ENCODE measurements at places on chromosomes 1 and 21. TPM values are rescaled to one million over a fixed set of nuclear protein-coding genes. Genes with fewer than 3 reads are reported as not detected.

Gene RNU1-2
- total RNA-seq, result 17,380 TPM

DNA sequence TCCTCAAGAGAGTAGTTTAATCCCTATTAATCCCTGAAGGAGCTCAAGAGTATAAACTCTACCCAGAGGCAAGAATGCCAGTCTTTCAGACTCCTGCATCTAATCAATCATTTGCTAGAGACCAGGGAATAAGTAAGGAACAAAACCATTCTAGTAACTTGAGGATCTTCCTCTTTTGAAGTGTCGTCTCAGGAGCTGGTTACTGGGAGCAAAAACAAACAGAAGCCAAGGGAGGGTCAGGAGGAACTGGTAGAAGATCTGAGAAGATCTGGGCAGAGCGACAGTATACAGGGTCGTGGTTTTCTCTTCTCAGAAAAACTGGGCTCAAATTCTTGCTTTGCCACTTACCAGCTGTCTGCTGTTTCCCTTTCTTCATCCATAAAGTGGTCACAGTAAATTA, 69.3 kb downstream of the RPS6KA1 start:
- DNase-seq, result no peak

- no peak for DNase-seq
These were observed 914 bp upstream of the ADGRB2 start for GRCh38 chr1:31765041-31765467.

Gene CD247
- 252 TPM for total RNA-seq

Gene C1orf141
- total RNA-seq, result not detected

Gene PDC
- 0.14 TPM for total RNA-seq

Gene GBP6
- 0.61 TPM for total RNA-seq

- no peak for DNase-seq
These were observed 275.1 kb downstream of the TRABD2B start for GRCh38 chr1:47722101-47722500.

Gene KCNQ4
- 0.47 TPM for total RNA-seq

Gene CASQ2
- 1.0 TPM for total RNA-seq

- no peak for DNase-seq
These were observed 160.9 kb upstream of the UBE2U start for GRCh38 chr1:64042331-64043100.

Gene RASAL2
- total RNA-seq, result 2.6 TPM

GRCh38 chr1:219352961-219353651, 179.4 kb downstream of the LYPLAL1 start:
- no peak for DNase-seq

GRCh38 chr1:197374428-197374827, 106.4 kb downstream of the CRB1 start:
- no peak for DNase-seq

Gene NUCKS1
- total RNA-seq, result 149 TPM

- no peak for DNase-seq
These were observed 490.8 kb upstream of the ADGRL4 start for GRCh38 chr1:79497193-79497773.

- no peak for DNase-seq
These were observed 132.5 kb downstream of the PRDM2 start for GRCh38 chr1:13832536-13832935.

DNA sequence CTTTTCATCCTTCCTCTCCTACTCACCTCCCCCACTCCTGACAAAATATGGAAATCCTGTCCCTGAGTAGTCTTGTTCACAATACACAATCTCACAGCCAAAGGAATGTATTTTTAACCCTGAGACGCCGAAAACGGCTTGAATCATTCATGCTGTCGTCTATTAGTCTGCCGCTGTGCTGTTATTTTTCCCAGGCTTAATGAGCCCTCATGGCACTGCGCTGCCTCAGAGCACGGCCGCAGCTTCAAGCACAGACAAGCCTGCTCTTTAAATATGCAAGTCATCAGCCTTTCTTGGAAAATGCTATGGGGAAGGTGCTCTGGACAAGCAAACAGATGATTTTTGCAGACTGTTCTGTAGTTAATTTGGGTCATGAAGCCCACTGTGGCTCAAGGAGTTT, 302.7 kb downstream of the DISC1 start:
- DNase-seq, result no peak

Gene PTPN22
- total RNA-seq, result 51.1 TPM

Gene SYPL2
- 0.05 TPM for total RNA-seq

DNA sequence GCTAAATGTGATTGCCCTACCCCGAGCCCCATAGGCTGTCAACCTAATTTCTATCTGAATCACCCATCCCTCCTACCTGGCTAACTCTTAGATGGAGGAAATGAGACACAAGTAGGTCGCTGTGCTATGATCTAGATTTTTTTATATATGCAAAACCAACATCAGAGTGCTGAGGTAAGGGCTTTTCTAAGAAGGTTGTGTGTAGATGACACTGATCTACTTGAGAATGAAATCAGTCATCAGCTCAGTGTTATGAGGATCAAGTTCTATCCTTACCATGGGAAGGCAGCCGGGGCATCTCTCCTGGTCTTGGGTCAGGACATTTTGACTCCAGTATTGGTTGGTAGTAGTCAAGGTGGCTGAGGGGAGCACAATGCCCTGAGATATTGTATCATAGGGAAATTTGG, 23.6 kb downstream of the SLAMF1 start:
- DNase-seq, result no peak

DNA sequence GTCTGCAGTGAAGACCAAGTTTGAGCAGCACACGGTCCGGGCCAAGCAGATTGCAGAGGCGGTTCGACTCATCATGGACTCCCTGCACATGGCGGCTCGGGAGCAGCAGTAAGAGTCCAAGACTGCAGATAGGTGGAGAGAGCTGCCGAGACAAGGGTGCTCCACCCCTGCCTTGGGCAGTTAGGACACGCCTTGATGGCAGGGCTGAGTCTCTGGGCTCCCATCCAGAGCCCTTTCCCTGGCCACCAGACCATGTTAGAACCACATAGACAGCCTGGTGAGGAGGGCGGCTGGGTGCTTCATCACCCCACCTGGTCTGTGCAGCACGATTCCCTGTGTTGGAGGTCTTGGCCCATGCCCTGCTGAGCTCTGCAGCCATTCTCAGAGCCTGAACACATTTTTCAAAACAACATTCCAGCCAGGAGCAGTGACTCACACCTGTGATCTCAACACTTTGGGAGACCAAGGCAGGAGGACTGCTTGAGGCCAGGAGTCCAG, 17.3 kb upstream of the MIIP start:
- no peak for DNase-seq

GRCh38 chr1:210400043-210400840, 71.5 kb downstream of the HHAT start:
- DNase-seq, result peak; percentile 7

Gene GUCA2B
- 0.28 TPM for total RNA-seq

DNA sequence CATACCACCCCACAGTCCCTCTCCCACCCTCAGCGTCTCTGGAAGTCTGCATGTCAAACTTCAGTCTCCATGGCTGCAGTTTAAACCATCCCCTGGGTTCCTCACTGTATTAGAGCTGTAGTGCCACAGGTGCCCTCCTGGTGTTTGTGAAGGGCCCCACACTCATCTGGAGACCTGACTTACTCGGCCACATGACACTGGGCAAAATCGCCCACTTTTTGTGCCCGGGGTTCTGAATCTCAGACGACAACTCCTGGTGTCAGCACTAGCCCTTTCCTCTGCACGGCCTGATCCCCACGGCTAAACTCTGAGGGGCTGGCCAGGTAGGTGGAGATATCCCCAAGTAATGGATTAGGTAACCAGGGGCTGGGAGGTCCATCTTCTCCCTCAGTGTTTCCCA, 6.5 kb downstream of the INKA2 start:
- DNase-seq, result no peak

GRCh38 chr21:27769763-27770162, 802.9 kb upstream of the ADAMTS5 start:
- no peak for DNase-seq

Gene FHAD1
- 0.66 TPM for total RNA-seq

DNA sequence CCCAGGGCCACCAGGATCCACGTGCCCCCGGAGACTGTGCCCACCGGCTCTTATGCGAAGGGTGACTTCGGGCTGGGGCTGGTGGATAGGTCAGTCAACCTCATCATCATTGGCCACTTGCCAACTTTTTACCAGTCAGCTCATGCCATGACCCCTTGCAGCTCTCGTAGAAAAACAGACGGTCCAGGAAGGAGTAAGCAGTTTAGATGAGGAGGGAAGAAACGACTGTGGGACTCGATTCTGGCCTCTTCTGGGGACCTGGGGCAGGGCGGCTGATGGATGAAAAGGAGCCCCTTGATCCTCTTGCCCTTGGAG, 41.0 kb downstream of the UBASH3A start:
- no peak for DNase-seq

Gene FCGR3B
- 2.0 TPM for total RNA-seq

Data from thymus (tissue), 14 donors.